ENCODE measurements at places on chromosomes 2 and 18.

DNA sequence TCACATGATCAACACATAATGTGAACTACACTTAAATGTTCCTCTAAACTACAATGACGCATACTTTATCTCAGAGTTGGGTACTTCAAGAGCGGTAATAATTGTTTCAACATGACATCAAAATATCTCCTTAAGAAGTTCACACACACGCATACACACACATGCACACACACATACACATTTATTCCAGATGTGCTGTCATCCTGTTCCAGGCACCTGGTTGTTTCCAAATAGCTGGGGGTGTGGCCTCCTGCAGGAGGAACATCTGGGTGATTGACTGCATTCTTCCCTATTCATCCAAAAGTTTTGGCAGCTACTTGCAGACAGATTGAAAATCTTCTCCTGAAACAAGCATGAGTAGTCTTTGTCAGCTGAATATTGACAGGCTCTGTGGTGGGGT lies 37.9 kb upstream of the PIK3C3 start:
- DNase-seq, result no peak

DNA sequence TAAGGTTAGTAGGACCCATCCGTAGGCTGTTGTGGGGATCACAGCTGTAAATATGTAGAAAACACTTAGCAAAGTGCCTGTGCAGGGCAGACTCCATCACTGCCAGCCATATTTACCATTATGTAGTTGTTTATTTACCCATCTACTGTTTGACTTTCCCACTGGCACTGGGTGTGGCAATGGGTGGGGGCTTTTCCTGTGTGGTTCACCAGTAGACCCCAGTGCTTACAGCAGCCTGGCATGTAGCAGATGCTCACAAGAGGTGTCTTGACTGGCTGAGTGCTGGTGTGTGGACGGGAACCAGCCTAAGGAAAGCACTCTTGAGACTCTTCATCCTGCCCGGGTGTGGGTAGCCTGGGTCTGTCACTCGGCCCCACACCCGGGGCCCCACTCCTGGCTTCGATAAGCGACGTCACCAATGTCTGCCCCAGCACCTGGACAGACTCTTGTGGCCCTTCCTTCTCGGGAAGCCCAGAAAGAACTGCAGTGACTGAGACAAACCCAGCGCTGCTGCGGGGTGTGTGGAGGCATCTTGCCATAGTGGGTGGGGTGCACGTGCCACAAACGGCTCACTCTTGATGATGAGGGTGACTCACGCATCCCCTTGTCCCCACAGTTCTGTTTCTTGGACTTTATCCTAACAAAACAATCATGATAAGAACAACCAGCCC lies 78.3 kb downstream of the HDAC4 start:
- DNase-seq, result no peak

DNA sequence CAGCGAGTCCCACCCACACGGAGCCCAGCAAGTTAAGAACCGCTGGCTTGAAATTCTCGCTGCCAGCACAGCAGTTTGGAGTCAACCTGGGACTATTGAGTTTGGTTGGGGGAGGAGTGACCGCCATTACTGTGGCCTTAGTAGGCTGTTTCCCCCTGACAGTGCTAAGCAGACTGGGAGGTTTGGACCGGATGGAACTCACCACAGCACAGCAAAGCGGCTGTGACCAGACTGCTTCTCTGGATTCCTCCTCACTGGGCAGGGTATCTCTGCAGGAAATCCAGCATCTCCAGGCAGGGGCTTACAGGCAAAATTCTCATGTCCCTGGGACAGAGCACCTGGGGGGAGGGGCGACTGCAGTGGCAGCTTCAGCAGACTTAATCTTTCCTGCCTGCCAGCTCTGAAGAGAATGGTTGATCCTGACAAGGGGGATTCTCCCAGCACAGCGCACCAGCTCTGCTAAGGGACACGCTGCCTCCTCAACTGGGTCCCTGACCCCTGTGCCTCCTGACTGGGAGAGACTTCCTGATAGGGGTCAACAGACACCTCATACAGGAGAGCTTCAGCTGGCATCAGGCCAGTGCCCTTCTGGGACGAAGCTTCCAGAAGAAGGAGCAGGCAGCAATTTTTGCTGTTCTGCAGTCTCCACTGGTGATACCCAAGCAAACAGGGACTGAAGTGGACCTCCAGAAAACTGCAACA lies 425.4 kb downstream of the NYAP2 start:
- no peak for DNase-seq

GRCh38 chr2:160022162-160022561 lies 40.3 kb downstream of the PLA2R1 start:
- DNase-seq, result no peak

DNA sequence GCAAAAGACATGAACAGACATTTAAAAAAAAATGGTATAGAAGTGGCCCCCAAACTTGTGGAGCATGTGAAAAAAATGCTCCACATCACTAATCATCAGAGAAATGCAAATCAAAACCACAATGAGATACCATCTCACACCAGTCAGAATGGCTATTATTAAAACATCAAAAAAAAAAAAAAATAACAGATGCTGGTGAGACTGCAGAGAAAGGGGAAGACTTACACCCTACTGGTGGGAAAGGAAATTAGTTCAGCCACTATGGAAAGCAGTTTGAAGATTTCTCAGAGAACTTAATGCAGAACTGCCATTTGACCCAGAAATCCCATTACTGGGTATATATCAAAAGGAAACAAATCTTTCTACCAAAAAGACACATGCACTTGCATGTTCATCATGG lies 164.8 kb downstream of the RIT2 start:
- no peak for DNase-seq

- DNase-seq, result no peak
These were observed 92.5 kb downstream of the HAUS1 start for GRCh38 chr18:46196627-46197243.
